ENCODE measurements at places on chromosomes 16 and 17.

- DNase-seq, result peak; percentile 76
These were observed at the start of gene UNC13D for GRCh38 chr17:75843577-75844529. TSS of gene UNC13D (minus strand) at chr17:75844404. CDS start at chr17:75844337, 67 bp downstream.

- no peak for DNase-seq
These were observed 9.7 kb downstream of the ADCY9 start for GRCh38 chr16:4106516-4106915.

DNA sequence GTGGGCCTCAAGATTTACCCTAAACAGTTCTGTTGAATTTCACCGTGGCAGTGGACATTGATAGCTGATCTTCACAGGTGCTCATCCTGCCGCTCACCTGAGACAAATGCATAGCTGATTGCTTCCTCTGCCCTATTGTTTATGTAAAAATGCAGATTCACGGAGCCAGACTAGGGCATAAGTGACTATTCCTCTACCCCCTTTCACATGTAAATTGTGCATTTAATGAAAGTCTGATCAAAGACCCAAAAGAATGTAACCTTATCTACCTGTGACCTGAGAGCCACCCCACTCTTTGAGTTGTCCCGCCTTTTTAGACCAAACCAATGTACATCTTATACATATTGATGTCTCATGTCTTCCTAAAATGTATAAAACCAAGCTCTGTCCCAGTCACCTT, 312.4 kb upstream of the CDH5 start:
- no peak for DNase-seq

DNA sequence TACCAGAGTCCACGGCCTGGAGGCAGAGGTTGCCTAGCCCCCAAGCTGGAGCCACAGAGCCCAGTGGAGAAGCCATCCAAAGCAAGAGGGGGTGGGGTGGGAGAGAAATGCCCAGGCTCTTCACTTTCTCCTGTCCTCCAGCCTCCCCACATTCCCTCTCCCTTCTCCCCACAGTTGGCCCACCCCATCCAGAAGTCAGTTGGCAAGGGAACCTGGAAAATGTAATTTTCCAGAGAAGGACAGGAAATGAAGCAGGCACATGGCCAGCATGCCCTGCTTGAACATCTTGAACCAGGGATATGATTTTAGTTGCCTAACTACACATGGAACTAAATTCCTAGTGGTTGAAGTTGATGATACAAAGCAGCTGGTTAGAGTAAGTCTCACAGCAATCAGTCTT, 73.3 kb upstream of the IRX6 start:
- DNase-seq, result no peak

GRCh38 chr16:67399218-67399733, 6.0 kb upstream of the TPPP3 start:
- peak; percentile 78 for DNase-seq

DNA sequence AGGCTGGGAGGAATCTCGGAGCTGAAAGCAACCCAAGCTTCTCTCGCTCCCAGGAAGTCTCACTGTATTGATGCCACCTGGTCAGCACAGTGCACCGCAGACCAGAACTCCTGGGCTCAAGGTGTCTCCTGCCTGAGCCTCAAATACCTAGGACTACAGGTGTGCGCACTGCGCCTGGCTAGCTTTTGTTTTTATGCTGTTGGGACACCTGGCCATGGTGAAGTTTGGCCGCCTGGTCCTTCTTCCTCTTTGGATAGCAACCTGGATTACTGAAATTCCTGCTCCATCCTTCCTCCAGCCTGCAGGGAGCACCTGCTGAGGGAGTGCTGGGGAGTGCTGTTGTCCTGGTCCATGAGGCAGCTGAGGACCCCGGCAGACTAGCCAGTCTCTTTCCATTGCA, 56.6 kb downstream of the COTL1 start:
- no peak for DNase-seq

DNA sequence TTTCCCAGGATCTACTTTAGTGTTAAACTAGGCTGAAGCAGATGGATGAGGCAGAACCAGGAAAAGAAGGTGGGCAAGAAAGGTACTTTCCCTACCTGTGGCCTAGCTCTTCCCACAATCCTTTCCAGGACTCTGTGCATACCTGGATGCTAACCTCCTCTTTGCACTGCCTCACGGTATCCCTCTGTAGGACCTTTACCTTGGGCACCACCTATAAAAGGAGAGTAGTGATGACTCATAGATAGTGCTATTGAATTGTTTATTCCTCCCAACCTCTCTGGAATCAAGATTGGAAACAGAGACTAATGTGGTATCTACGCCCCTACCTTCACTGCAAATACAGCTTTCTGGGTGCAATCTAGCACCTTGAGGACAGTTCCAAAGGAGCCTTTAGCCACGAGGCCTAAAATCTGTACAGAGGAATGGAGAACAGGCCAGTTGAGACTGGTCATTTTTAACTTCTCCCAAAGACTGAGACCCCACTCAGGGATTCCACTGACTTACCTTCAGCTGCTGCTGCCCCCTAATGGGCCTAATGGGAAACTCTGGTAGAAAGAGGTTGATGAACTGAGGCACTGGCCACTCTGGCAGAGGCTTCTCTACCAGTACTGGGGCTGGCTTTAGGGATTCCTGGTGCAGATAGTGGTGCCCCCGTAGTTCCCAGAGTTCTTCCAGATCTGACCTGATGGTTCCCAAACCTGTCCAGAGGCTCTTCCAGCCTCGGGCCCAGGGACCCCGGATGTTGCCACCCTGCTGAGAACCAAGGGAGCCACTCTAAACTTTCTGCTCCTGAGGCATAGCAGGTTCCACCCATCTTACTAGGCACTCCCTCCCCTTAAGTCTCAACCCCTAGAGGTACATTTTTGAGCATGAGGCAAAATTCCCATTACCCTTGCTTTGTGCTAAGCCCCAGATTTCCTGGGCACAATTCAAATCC, 781 bp downstream of the RSKR start:
- DNase-seq, result peak; percentile 51

GRCh38 chr17:70295731-70296130, 126.4 kb downstream of the KCNJ2 start:
- DNase-seq, result no peak

- no peak for DNase-seq
These were observed 248.9 kb downstream of the SHISA9 start for GRCh38 chr16:13150181-13150885.

DNA sequence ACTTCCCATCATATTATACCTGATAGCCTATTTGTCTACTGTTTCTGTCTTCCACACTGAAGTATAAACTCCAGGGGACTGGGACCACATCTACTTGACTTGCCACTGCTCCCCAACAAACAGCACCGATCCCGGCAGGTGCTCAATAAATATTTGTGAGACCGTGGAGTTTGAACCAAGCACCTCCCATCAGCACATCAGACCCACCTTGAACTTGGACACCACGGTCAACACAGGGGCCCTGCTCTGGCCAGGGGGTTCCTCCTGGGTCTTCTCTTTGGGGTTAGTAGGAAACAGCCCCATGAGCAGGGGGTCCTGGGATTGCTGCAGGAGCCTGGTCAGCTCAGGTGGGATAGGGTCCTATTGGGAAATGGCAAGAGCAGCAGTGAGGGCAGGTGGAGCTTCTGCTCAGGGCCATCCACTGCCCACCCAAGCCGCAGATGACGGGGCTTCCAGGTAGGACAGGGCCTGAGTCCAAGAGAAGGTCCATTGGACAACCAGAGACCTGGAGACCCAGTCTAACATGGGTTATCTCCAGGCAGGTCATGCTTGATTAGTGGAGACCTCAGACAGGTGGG, 19.9 kb downstream of the ZNHIT3 start:
- no peak for DNase-seq

DNA sequence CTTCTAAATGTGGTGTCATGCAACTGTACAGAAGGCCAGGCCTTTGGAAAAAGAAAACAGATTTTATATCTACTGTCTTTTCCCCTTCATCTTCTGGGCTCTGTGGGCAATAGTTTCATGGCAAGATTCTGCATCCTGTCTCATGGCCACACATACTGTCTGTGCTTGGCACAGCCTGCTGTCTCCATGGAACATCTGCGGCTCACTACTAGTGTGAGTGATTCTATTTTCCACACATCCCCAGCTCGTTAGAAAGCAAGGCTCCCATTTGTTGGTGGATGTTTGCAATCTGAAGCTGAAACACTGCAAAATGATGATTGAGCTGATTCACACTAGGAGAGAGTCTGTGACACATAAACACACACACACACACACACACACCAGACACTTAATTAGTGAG, 32.4 kb downstream of the CACNG3 start:
- no peak for DNase-seq

DNA sequence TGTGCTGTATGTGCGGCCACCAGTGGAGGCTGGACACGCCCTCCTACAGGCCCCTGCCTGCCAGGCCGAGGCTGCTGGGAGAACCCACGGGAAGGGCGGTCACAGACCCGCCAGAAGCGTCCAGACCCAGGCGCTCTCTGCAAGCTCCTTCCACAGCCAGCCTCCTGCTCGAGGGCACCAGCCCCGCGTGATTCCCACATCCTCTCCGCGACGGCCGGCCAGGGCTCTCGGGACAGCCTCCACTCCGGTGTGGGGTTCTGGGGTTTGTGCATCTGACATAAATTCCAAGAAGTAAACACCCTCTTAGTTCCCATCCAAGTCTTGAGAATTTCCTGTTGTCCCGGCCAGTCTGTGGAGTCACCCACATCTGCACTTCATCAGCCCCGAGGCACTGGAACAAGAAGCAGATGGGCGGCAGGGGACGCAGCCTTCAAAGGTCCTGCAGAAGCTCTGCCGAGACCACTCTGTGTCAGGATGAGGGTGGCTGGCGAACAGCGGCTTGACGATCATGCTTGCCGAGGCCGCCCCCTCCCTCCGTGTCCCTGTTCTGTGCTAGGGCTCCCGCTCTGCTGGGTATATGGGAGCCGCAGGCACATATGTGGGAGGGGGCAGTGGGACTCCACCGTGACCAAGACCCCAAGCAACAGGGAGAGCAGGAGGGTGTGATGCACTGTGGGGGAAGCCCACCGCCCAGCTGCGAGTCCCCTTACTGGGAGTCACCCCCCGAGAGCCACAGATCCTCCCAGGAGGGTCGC, 2.4 kb upstream of the TMEM204 start:
- no peak for DNase-seq

DNA sequence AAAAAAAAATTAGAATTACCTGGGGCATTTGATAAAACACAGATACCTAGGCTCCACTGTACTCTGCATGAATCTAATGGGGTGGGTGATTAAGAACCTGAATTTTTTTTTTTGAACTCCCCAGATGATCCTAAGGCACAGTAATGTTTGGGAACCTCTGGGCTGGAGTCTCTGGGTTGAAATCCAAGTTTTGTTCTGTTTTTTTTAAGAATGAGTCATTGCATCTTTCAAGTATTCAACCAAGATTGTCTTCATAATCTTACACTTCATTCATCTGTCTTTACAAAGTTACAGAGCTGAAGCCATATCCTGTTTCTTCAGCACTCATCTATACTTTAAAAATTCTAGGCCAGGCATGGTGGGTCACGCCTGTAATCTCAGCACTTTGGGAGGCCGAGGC, 52.6 kb downstream of the PIGL start:
- DNase-seq, result no peak

GRCh38 chr16:15770107-15770506, 86.7 kb downstream of the MYH11 start:
- no peak for DNase-seq

DNA sequence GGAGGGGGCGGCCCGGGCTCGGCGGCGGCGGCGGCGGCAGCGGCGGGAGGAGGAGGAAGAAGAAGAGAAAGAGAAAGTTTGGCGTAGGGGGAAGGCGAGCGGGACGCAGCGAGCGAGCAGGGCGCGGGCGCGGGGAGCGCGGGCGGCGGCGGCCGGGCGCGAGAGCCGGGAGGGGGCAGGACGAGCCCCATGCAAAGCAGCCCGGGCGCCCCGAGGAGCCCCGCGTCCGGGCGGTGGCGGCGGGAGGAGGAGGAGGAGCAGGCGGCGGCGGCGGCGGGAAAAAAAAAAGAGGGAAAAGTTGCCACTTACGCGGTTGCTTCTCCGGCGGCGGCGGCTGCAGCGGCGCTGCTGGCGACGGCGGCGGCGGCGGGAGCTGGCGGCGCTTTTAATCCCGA, 10.3 kb upstream of the ZFHX3 start:
- peak; percentile 52 for DNase-seq

DNA sequence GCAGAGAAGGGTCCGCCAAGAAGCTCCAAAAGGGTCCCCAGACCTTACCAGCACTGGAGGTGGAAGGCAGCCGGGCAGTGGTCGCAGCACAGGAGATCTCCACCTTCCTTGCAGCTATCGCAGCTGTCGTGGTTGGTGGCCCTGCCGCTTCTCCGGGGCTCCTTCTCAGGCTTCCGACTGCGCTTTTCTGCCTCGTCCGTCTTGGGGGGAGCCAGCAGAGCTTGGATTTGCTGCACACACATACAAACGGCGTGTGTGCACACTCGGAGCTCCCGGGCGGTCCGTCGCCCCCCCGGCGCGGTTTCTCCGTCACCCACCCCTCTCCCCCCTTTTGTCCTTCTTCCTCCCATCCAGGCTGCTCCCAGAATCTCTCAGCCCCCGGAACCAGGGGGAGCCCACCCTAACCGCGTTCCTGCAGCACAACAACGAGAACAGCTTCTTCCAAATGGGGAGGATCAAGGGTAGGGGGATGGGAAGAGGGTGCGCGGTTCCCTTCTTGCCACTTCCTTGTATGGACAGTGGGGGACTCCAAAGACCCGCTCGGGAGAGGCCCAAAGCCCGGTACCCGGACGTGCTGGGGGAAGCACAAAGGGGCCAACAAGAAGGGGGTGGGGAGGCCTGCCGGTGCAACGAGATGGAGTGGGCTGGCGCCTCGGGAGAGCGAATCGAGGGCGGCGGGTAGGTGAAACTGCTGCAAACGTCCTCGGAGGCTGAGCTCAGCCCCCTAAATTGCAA, 1.1 kb downstream of the PHF12 start:
- peak; percentile 78 for DNase-seq

DNA sequence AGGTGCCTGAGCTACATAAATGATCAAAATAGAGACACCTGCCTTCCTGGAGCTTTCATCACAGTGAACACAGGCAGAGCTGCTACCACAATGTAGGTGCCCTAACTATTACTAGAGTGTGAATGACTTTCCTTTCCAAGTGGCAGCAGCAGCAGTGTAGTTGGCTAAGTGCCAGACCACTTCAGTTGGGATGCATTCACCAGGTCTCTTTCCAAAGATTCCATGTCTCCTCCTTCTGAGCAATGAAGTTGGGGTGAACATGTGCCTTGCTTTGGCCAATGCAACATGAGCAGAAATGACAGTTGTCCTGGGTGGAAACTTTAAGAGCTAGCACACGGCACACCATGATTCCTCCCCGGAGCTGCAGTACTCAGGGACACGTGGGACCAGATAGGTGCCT, 23.3 kb upstream of the CACNG4 start:
- no peak for DNase-seq

DNA sequence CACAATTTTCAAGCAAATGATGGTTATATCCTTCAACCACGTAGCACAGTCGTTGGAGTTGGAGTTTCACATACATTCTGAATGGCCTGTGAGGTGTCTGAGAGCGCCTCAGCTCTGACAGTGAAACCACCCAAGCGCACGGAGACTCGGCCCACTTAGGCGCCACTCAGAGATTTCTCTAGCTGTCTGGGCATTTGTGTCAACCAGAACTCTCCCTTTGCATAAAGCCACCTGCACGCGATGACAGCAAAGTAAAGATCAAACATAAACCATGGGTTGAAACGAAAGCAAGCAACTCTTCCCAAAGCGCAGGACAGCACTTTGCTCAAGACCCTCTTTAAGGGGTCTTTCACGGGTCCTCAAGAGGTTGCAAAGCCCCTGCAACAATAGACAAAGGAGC, 533 bp downstream of the SLC6A4 start:
- DNase-seq, result peak; percentile 33
